C1 segment of cervical spinal cord (tissue), 14 donors: ENCODE measurements at places on chromosomes 11 and 22.

DNA sequence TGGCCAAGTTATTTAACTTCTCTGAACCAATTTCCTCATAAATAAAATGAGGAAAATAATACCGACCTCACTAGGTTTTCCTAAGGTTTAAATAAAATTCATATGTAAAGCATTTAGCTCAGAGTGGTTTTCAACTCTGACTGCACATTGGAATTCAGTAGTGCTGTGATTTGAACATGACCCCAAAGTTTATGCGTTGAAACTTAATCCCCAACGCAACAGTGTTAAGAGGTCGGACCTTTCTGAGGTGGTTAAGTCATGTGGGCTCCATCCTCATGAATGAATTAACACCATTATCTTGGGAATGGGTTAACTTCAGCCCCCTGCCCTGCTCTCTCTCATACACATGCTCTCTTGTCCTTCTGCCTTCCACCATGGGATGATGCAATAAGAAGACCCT, 322.2 kb downstream of the AASDHPPT start:
- DNase-seq: no peak

DNA sequence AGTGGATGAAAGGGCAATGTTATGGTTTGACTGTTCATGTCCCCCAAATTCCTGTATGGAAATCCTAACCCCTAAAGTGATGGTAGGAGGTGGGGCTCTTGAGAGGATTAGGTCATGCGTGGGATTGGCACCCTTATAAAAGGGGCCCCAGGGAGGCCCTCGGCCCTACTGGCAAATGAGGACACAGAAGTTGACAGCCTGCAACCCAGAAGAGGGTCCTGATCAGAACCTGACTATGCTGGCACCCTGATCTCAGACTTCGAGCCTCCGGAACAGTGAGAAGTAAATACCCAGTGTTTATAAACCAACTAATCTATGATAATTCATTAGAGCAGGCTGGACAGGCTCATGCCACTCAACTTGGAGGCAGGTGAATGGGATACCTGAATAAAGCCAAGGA, 8.7 kb downstream of the IFITM10 start:
- DNase-seq: no peak

DNA sequence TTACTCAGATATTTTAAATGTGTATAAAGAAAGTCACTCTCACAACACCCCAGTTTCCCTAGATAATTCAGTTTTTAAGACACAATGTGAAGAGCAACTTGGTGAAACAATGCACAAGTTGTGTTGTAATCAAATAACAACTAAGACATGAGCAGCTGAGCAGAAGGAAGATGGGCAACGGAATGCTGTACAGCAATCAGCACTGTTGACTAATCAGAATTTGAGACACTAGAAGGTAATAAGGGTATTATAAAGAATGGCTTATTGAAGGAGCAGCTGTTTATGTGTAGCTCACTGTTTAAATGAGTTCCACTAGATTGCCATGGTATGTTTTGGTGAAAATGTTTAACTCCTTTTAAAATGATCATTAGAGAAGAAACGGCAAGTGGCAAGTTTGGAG, 60.1 kb downstream of the SOX6 start:
- no peak for DNase-seq

- DNase-seq: no peak
Observed at GRCh38 chr11:116895048-116895757, 57.8 kb upstream of the APOA1 start.

- no peak for DNase-seq
Observed at GRCh38 chr11:69801513-69802335, 17.5 kb downstream of the FGF3 start.

DNA sequence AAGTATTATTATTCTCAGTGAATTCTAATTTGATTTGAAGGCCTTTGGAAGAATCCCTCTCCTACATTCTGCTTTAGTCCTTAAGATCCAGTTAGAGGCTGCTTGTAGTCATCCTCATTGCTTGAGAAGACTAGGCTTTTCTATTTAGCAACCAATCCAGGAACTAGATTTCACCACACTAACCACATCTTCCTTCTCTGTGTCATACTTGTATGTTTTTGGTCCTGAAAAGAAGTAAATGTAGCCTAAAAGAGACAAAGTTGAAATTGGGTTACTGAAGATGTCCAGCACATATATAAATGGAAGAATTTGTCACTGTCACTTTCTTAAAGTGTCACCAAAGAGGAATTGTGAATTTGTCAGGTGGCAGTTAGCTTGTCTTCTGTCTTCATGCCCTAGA, 46.6 kb upstream of the MMP7 start:
- DNase-seq: no peak

- DNase-seq: no peak
Observed at GRCh38 chr11:72472765-72473164, 38.4 kb upstream of the CLPB start.

DNA sequence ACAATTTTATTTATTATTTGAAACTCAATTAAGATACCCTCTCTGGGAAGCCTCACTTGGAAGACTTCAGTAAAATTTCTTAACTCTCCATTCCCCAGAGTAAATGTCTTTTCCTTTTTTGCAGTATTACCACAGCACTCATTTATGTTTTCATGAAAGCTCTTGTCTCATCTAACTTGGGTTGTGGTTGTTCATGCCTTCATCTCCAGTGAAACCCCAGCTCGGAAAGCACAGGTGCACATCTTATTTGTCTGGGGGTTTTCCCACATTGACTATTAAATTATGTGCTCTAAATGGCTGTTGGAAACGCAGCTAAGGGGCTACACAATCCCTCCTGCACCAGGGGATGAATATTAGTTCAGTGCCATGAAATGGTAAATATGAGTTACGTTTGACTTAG, 954.2 kb upstream of the RAG2 start:
- no peak for DNase-seq

DNA sequence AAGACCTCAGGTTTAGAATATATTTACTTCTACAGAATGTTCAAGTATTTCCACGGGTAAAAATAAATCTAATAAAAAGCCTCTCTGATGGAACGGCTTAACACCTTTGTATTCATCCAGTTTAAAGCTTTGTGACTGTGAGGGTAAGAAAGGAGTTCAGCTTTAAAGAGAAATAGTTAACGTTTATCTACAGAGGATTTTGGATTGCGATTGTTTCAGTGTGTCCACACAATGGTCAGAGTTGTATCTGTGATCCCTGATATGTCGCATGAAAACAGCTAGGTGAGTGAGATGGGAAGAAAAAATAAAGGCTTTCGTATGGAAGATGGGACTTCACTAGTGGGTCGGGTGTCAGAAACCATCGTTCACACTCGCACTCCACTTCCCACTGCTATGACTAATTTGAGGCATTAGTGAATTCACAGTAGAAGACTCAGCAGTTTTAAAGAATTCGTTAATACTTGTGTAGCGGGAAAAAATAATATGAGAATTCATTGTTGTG, 1.6 kb downstream of the APLP2 start:
- no peak for DNase-seq

GRCh38 chr11:67270256-67271204, 4.3 kb downstream of the GRK2 start:
- no peak for DNase-seq
